ENCODE measurements at places on chromosomes 4 and X.
A peak's percentile ranks its signal among the peaks of the same experiment; 100 is the strongest.

GRCh38 chr4:20368926-20369325, 117.2 kb downstream of the SLIT2 start:
- DNase-seq: peak; percentile 71

GRCh38 chr4:186021461-186022167, 47.3 kb upstream of the TLR3 start:
- peak; percentile 13 for DNase-seq

GRCh38 chr4:159425737-159426305, 322.9 kb downstream of the RAPGEF2 start:
- DNase-seq: no peak

- DNase-seq: no peak
Observed at GRCh38 chr4:158211222-158211621, 936 bp downstream of the TMEM144 start.

- no peak for DNase-seq
Observed at GRCh38 chr4:93495346-93495745, 333.2 kb upstream of the ATOH1 start.

DNA sequence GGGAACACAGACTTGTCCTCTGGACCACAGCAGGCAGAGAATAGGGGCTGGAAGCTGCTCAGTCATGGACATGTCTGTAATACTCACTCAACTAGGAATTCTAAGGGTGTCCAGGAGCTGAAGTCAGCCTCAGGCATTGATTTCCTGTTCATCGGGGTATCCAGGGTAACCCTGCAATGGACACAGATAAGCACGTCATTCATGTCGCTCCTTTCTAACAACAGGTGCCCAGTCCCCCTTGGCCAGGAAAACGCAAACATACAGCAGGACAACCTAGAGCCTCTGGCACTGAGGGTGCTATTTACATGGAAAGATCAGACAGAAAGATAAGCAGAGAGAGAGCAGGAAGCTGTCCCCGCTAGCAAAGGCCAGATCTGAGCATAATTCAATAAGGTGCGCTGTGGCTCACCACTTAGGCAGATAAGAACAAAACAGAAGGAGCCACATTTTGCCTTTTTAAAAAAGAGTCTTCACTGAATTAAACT, 21.3 kb downstream of the QDPR start:
- no peak for DNase-seq

DNA sequence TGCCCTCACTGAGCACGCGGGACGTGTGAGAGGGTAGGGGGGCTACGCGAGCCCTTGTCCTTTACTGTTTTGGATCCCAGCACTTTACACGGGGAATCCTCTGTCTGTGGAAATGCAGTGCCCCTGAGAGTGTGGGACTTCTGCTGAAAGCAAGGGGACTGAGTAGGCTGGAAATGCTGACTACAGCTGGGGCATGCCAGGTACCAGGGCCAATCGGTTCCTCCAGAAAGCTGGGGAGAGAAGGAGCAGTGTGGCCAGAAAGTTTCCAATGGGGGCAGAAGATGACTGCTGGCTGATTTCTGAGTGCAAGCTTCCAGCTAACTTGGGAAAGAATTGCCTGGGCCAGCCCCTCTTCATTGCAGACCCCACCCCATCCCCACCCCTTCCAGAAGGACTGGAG, 1.5 kb downstream of the NHSL2 start:
- no peak for DNase-seq

DNA sequence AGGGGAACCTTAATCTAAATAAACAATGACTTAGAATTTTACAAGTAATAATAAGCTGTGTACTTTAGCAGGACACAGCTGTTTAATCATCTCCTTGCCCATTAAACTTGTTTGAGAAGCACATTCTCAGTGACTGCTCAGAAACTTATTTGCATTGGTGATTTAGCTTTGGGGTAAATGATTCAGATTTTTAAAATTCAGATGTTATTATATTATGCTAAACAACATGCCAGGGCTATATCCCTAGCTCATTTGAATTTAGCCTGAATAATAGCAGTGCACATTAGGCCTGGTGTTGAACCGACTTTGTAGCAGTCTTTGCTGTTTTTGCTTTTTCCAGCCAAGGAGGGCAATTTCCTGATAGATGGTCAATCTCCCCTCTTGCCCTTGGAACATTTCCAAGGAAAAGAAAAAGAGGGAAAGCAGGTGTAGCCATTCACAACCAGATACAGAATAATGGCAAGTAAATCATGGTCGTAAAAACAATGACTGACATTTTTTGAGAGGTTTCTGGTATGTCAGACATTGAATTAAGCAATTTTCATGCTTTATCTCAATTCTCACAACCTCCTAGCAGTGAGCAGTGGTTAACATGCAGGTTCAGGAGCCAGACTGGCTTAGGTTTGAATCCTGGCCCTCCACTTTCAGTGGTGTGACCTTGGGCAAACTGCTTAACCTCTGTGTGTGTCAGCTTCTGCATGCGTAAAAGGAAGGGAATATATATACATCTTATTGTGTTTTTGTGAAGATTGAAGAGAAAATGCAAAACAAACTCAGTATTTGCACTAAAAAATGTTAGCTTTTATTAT, 16.8 kb downstream of the ARHGEF38 start:
- DNase-seq: no peak

- peak; percentile 50 for DNase-seq
Observed at GRCh38 chr4:98261405-98262291, 464 bp downstream of the RAP1GDS1 start.

GRCh38 chrX:108307132-108308085, 130.8 kb downstream of the COL4A6 start:
- DNase-seq: no peak

DNA sequence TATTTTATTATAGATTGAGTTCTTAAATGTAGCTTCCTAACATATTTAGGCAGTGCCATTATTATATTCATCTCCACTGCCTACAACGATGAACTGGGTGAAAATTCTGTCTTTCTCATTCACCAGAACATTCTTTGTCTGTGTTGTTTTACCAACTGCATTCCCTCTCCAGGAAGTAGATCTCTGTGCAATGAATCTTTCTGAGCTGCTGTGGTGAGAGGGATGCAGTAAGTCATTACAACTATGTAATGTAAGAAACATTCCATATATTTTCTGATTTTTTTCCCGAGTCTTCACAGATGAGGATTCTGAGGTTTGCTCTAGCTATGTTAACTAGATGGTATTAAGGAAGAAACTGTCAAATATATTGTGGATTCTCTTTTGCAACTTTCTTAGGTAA, 811.9 kb upstream of the PCDH7 start:
- no peak for DNase-seq

DNA sequence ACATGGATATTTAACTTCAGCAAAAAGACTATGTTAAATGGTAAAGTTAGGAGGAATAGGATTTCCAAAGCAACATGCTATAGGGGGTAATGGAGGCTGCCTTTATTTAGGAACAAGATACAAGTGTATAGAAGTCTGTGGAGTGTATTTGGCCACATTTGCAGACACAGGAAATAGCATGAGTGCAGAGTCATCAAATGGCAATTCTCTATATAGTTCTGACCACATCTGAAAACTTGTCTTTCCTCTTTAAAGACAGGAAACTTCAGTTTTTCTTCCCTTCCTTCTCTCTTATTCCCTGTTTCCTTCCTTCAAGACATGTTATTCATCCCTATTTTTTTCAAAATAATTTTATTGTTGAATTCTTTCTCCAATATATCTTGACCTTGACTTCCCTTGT, 119.3 kb upstream of the PITX2 start:
- no peak for DNase-seq

DNA sequence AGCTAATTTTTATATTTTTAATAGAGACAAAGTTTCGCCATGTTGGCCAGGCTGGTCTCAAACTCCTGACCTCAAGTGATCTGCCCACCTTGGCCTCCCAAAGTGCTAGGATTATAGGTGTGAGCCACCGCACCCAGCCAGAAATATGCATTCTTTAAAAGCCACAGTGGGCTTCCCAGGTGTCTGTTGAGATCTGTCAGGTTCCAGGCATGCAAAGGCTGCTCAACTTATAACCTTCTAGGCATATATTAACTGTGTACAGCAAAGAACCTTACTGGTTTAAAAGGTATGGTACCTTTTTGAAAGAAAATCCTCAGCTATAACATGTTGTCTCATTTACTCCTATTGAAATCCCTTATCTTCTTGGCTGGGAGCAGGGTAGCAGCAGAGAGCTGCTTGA, 42.5 kb downstream of the JADE3 start:
- DNase-seq: no peak
